ENCODE measurements at places on chromosomes 11 and 22.

GRCh38 chr11:112160091-112160848 lies 3.6 kb downstream of the IL18 start:
- DNase-seq: no peak

- DNase-seq: no peak
Measured at GRCh38 chr22:41699264-41700107, at the start of gene MEI1. MEI1 (plus strand) TSS chr22:41699503; CDS start chr22:41699539, 36 bp downstream.

- DNase-seq: no peak
Measured at GRCh38 chr11:83641511-83641910, 355.3 kb upstream of the CCDC90B start.

- DNase-seq: no peak
Measured at GRCh38 chr11:71998649-71999310, at the start of gene IL18BP. IL18BP (plus strand) TSS chr11:71998909; CDS start chr11:71999985, 1,076 bp downstream.

GRCh38 chr11:82899186-82899820 lies 927 bp downstream of the PRCP start:
- no peak for DNase-seq

DNA sequence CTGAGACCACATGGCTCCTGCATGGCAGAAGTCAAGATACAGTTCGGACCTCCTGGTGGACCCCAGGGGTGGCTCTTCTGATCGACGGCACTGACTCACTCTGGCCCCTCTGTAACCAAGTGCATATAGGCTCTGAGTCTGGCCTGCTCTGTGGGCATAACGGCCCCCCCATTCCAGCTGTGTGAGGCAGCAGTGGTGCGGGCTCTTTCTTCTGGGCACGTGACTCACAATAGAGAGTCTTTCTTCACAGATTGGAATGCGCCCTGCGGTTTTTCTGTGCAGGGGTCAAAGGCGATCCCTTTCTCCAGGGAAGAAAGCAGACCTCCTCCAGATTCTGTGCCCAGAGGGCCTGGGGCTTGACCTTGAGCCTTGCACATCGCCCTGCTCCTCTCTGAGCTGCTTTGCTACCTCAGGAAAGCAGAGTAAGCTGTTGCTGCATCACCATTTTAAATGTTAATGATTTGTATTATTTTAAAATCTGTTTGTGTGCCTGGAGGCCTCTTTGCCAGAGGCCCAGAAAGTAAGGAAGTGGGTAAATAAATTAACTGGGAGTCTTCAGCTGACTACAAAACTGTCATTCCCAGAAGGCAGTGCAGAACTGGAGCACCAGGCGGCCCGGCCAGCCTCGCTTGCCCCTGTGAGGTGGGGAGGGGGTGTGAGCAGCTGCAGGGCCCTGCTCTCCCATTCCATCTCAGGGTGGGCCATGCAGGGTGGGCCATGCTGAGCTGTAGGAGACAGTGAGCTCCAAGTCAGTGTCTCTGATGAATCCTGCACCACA lies 199.0 kb downstream of the GRIK4 start:
- no peak for DNase-seq

DNA sequence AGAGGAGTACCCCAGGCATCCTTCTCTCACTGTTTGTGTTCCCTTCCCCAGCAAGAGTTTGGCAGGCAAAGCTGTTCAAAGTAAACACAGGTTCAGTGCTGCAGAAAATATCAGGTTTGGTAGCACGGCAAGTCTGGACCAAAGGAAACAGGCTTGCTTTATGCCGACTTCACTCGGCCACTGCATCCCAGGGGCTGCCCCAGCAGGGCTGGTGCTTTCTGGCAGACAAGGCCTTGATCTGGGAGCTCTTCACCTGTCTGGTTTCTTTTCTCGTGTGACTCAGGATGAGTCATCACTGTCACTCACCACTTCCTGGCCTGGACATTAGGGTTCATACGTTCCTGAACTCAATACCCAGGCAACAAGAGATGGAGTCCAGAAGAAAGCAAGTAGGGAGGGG lies 52.6 kb upstream of the NAV2 start:
- DNase-seq: no peak

DNA sequence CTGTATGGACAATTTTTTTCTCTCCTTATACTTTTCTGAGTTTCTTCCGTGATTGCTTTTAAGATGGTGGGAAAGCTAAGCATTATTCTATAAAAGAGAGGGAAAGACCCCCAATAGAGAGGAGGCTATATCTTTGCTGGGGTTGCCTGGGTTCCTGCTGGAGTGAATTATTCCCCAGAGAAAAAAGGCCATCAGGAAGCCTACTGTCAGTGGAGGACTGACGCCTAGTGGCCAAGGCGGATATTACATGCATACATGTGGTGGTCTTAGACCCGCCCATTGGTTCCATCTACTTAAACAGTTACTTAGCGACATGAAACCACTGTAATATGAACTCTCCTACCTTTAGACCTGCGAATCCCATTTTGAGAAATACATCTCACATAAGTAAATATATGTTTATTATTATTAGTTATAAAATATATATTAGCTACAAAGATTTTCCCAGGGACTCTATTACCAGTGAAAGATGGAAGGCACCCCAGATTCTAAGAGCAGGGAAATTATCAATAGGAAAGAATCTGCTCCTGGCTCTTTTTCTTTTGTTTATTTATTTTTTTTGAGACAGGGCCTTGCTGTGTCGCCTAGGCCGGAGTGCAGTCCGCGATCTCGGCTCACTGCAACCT lies 15.7 kb upstream of the PGA3 start:
- peak; percentile 84 for DNase-seq

- DNase-seq: no peak
Measured at GRCh38 chr22:30838111-30838510, 130.5 kb downstream of the MORC2 start.

- DNase-seq: no peak
Measured at GRCh38 chr11:79139900-79140299, 300.9 kb downstream of the TENM4 start.

DNA sequence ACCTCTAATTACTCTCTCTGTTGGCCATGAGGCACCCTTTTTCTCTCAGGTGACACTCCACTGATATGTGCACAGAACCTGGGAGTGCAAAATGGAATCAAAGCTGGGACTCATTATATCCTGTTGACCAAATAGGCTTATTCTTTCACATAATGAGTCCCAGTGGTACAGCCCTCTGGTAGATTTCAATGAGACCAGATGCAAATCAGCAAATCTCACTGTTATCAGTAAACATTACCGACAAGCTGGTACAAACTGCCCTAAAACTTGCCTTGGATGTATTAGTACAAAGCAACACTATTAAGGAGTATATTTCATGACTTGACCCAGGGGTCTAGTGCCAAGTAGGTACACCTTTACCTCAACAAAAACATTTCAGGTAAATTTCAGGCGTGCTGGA lies 128.3 kb downstream of the DDX10 start:
- DNase-seq: no peak

- peak; percentile 72 for DNase-seq
Measured at GRCh38 chr11:126163074-126163700, 48.3 kb downstream of the RPUSD4 start.

- DNase-seq: no peak
Measured at GRCh38 chr11:128238521-128239265, 348.7 kb downstream of the ETS1 start.

- DNase-seq: no peak
Measured at GRCh38 chr22:33028234-33028633, 29.9 kb downstream of the SYN3 start.

DNA sequence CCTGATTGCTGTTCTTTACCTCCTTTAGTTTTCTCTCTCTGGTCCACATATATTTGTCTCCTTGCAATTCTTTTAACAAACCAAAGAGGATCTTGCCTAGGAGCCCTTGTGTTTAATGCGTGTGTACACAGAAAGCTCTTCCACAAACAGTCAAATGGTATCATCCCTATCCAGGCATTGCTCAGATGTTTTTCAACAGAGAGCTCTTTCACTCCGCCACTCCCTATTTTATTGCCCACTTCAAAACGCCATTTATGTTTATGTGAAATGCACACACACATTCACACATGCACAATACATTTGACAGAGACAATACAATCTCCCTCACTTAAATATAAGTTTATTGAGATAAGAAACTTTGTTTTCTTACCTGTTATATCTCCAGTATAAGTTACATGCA lies 4.7 kb downstream of the OR5AP2 start:
- DNase-seq: no peak

- DNase-seq: no peak
Measured at GRCh38 chr11:114889594-114890011, 211.3 kb downstream of the NXPE2 start.

DNA sequence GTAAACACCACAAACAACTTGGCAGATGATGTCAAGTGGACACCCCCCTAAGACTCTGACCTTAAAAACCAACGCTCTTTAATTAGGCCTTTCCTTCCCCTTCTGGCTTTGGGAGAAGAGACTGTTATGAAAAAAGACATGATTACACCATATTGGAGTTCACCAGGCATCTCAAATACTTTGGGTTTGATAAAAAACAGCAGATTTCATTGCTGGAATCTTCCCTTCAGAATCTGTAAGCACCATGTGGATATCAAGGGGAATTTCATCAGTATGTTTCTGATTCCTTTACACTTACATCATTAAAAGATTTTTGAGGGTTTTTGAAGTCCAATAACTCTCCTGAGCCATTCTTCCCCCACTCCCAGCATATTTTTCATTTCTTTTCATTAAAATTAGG lies 85.6 kb downstream of the KIRREL3 start:
- DNase-seq: no peak

DNA sequence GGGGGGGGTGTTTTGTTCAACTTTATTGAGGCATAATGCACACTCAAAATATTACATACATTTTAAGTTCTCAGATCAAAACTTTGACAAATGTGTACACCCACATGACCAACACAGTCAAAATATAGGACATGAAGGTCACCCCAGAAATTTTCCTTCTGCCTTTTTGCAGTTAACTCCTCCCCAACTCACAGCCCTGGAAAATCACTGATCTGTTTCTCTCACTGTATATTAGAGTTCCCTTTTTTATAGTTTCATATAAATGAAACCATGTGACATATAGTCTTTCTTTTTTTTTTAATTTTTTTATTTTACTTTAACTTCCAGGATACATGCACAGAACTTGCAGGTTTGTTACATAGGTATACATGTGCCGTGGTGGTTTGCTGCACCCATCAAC lies 4.6 kb downstream of the TMPRSS5 start:
- DNase-seq: no peak

GRCh38 chr11:73358071-73358470 lies 18.1 kb upstream of the RELT start:
- DNase-seq: no peak

Measured in NCI-H446 (cell line).